ENCODE measurements at places on chromosomes 5 and 9.

DNA sequence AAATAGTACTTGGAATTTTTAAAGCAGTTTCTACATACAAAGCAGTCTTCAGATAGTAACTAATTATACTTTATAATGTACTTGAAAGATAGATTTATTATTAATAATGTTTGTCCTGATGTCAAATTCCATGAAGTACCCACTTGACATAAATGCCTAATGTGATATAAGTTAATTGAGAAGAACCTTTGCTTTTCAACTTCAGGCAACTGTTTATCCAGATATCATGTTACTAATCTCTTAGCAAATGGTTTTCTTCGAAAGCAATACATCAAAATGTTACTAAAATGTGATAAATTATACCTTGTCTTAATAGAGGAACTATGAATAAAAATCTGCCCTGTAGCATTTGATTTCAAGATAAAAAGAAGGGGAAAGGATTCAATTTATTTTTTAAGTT is 146.8 kb upstream of the FBXL17 start:
- no peak for DNase-seq

DNA sequence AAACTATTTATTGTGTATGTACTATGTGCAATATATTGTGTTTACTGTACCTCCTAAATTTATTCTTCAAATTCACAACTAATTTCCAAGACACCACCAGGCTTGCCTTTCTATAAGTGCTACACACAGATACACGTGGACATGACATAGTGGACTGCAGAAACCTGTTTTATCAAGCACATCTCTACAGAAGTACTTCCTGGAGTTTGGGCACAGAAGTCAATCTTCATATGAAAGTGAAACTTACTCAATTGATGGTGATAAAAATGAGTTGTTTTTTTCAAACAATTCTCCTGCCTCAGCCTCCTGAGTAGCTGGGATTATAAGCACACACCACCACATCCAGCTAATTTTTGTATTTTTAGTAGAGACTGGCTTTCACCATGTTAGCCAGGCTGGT is 57.6 kb downstream of the NLN start:
- no peak for DNase-seq

DNA sequence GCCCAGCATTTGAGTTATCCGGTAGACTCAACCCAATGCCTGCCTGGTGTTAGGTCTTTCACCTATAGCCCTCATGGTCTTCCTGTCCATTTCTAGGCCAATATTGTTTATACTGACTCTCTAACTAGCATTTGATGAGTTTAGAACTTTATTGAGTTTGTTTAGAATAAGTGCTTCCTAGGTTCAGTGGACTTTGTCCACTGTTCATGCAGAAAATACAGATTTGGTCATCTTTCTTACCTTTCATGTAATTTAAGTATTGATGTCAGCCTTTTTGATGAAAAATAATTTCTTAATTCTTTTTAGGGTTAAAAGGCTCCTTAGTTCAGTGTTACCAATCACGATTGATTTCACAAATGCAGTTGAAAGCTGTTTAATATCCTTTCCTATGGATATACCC is 22.0 kb downstream of the CYSTM1 start:
- DNase-seq = no peak

- DNase-seq = no peak
Observed at GRCh38 chr5:40838086-40838485, 3.1 kb upstream of the RPL37 start.

- DNase-seq = no peak
Observed at GRCh38 chr9:137301081-137301947, 757 bp downstream of the NRARP start.

DNA sequence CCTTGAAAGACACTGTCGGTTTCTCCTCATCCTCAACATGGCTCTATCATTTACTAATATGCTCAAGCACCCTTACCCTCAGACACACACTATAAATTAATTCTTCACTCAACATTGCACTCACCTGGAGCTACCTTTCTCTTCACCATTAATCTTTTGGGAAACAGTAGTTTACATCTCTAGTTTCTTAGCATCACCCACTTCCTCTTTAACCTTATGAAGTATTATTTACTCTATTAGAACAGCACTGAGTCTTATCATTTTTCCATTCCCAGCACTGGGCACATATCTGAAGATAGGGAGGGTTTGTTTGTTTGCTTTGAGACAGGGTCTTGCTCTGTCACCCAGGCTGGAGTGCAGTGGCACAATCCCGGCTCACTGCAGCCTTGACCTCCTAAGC is 213.5 kb downstream of the SMARCA2 start:
- DNase-seq = no peak

GRCh38 chr9:6152788-6153187 is 62.8 kb upstream of the IL33 start:
- no peak for DNase-seq

- no peak for DNase-seq
Observed at GRCh38 chr5:161547406-161547737, 847 bp upstream of the GABRB2 start.

DNA sequence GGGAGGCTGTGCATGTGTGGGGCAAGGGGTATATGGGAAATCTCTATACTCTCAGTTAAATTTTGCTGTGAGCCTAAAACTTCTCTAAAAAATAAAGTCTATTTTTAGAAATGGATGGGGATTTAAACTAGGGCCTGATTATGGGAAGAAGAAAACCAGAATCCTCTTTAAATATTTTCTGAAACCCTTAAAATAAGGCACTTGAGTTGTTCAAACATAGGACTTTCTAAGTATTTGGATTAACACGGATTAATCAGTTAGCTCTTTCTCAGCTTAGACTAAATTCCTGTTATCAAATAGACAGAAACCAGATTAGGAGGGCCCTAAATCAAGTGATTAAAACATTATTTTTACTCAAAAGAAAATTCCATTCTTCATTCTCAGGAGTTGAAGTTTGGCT is 438.4 kb downstream of the EFNA5 start:
- no peak for DNase-seq

DNA sequence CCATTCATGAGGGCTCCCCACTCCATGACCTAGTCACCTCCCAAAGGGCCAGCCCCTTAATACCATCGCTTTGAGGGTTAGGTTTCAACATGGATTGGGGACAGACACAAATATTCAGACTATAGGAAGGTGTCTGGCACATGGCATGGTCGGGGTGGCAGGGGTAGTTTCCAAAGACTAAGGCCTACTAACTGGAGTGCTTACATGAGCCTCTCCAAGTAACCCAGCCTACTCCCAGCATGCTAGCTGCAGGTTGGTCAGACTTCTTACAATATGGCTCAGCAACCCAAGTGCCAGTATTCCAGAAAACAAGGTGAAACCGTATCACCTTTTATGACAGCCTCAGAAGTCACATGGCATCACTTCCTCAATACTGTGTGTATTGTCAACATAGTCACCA is 19.9 kb upstream of the OTULINL start:
- DNase-seq = no peak

DNA sequence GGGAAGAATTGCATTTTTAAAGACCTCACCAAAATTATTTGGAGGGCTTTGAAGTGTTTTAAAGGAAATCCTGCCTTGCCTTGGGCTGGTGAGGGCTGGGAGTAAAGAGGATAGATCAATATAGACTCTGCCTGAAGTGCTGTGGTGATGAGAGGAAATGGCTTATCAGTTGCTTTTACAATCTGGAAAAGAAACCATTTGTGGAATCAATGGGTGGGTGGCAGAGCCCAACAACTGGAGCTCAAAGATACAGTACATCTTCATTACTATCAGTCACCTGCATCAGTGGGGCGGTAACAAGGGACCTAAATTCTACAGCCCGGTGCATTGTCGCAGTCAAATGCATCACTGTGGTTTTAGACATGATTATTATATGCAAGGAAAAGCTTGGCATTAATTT is 41.5 kb upstream of the HMHB1 start:
- no peak for DNase-seq

GRCh38 chr5:38695021-38695958 is 138.8 kb upstream of the LIFR start:
- no peak for DNase-seq

DNA sequence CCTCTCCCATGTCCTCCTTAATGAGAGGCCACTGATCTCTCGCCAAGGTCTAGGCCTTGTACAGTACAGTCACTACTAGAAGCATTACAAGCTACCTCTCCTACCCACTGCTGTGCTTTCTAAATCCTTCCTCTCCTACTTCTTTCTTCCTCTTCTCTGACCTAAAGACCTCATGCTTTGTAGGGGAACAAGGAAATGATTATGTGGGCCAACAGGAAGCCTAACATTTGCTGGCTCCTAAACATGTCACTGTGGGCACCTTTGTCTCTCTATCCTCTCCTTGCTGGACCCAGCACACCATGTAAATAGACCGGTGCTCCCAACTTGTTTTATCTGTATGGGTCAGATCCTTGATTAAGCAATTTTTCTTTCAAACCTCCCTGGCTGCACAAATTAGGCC is 16.7 kb downstream of the SLC28A3 start:
- no peak for DNase-seq

- no peak for DNase-seq
Observed at GRCh38 chr9:7375013-7375511, 424.5 kb downstream of the DMAC1 start.

DNA sequence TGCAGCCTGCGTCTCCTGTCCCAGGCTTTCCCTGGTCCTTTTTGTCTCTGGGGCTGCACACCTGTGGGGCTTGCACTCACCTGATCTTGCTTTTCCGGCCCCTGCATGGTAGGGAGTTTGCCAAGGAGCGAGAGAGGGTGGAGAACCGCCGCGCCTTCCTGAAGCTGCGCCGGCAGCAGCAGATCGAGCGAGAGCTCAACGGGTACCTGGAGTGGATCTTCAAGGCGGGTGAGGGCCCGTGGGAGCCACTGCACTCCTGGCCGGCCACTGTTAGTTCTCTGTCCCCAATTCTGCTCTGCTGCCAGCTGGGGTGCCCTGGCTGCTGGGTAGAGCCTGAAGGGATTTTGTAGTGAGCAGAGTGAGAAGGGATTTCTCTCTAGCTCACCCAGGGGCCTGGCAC is 78.0 kb downstream of the CACNA1B start:
- no peak for DNase-seq

DNA sequence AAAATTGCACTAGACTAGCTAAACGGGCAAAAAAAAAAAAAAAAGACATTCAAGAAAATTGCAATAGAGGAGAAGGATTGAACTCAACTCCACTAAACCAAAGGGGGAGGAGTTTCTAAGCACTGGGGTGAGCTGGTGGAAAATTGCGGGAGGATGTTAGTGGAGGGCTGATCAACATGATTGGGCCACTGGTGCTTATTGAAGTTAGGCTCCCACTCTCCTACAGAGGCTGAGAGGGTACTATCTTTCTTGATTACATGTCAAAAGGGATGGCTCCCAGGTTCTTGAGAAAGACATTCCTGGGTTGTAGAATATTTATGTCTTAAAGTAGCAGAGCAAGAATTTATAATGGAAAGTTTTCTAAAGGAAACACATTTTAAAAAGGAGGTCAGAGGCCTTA is 38.0 kb downstream of the CAMK4 start:
- DNase-seq = no peak

DNA sequence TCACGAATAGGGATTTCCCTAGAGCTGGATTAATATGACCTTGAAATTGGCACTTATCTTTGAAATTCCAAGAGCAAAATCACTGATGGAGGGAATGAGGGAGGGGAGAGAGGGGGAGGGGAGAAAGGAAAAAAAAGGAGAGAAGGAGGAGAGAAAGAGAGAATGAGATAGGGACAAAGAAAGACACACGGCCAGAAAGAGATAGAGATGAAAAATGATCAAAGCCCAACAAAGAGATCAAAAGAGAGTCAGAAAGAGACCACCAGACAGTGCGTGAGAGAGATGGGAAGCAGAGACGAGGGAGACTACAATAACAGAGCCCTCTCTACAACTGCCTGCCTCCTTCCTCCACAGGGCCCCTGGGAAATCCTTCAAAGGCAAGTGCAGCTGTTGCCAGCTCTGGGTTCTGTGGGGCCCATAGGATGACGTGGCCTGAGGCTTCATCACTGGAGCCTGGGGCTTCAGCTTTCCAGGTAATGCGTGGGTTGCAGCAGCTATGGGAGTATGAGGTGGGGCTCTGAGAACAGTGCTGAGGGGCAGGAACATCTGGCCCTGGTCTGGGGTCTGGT is 58.3 kb upstream of the SHB start:
- DNase-seq = no peak

DNA sequence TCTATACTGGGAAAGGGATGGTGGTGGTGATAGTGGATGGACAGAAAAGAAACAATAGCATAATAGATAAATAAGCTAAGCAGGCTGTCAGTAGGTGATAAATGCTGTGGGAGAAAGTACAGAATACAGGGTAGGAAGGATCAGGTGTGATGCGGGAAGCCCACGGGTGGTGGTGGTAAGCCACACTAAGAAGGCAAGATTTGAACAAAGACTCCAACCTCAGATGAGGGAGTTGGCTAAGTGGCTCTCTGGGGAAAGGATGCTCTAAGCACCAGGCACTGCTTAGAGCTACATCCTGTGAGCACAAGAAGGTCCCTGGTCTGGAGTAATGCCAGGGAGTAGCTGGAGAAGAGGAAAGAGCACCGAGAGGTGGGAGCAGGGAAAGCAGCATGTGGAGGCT is 151.6 kb upstream of the KLF9 start:
- DNase-seq = no peak

- DNase-seq = no peak
Observed at GRCh38 chr9:12814877-12815237, 40.0 kb downstream of the LURAP1L start.

- no peak for DNase-seq
Observed at GRCh38 chr9:99433095-99433494, 211.0 kb downstream of the SEC61B start.

- no peak for DNase-seq
Observed at GRCh38 chr9:87422999-87423398, 74.7 kb upstream of the DAPK1 start.

DNA sequence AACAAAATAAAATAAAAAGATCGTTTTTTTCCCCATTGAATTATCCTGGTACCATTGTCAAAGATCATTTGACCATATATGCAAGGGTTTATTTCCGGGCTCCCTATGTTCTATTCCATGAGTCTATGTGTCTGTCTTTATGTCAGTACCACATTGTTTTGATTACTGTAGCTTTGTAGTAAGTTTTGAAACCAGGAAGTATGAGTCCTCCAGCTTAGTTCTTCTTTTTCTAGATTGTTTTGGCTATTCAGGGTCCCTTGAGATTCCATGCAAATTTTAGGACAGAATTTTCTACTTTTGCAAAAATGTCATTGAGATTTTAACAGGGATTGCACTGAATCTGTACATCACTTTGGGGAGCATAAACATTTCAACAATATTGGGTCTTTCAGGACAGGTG is 18.7 kb upstream of the EEIG1 start:
- DNase-seq = no peak

DNA sequence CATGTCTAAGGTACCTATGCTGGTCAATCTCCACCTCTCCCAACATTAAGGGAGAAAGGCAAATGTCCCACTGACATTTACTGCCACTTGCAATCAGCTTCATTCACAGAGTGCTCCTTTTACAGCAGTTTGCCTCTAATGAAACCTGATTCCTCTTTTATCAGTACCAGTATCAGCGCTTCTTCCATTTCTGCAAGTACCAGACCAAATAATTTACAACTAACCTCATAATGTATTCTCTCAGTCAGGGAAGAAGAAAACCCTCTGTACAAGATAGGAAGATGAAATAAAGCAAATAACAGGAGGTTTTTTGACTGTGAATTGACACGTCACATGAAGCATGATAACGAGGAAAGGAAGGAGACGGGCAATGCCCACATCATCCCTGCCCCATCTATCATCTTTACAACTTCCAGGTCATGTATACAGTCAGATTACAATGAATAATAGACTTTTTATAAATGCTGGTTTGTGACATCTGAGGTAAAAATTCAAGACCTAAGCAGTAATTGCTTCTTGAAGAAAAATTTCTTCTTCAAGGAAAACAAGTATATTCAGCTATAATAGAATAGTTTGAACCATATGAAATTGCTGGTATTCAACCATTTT is 21.9 kb downstream of the ABITRAM start:
- no peak for DNase-seq

Data from stimulated activated CD8-positive, alpha-beta memory T cell treated with anti-CD3 and anti-CD28 coated beads, Interleukin-4, amount 100 ng/mL, for 4 hours (primary cell).